H9 (cell line): ENCODE measurements at places on chromosomes 11 and 22. TPM values are rescaled to one million over a fixed set of nuclear protein-coding genes. Genes with fewer than 3 reads are reported as not detected.

Gene OR6A2
- total RNA-seq, result 0.33 and 0.35 TPM in 2 replicates

Gene PLEKHB1
- 34.0 and 37.1 TPM in 2 replicates for total RNA-seq

Gene RPL3
- 2,830 and 2,855 TPM in 2 replicates for total RNA-seq

Gene GDPD4
- not detected in 2 replicates for total RNA-seq

Gene CASP1
- total RNA-seq, result not detected in 2 replicates

Gene EHF
- not detected in 2 replicates for total RNA-seq

Gene KCNE3
- 4.9 and 5.6 TPM in 2 replicates for total RNA-seq

Gene PRCP
- 56.2 and 56.7 TPM in 2 replicates for total RNA-seq

Gene RFPL2
- total RNA-seq, result not detected in 2 replicates

Gene MFNG
- total RNA-seq, result 2.0 and 3.3 TPM in 2 replicates

Gene SCO2
- total RNA-seq, result 3.3 and 3.4 TPM in 2 replicates

Gene ASPHD2
- total RNA-seq, result 7.1 and 8.5 TPM in 2 replicates

DNA sequence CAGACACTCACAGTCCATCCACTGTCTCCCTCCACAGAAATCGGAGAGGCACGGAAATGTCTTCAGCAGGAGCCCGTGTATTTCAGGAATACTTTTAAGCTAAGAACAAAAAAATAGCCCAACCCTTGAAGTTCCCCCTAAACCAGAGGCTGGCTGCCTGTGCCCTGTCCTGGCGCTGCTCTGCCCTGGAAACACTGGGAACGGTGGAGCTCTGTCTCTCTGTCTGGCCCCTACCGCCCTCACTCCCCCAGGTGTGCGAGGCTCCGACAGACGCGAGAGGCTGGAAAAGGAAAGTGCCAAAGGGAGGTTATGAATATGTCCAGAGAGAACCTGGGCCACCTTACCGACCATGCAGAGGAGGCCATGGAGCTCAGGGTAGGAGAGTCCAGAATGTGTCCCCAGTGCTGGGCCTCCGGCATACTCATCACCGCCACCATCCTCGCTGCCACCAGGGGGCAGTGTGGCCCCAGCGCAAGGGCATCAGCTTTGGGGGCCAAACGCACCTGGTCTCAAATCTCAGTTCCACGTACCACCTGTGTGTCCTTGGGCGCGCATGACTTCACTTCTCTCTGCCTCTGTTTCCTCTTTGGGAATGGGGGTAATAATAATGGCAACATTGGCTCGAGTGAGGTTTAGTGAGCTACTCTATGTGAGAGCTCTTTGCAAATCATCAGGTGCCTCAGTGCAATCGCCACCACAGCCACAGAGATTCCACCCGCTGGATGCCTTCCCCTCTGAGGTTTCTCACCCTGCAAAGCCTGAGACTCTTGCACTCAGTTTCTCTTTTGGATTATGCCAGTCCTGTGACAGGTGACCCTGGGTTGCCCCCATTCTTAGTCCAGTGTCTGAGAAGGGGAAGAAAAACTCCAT is 10.4 kb upstream of the SLCO2B1 start:
- DNase-seq, result peak; percentile 85

DNA sequence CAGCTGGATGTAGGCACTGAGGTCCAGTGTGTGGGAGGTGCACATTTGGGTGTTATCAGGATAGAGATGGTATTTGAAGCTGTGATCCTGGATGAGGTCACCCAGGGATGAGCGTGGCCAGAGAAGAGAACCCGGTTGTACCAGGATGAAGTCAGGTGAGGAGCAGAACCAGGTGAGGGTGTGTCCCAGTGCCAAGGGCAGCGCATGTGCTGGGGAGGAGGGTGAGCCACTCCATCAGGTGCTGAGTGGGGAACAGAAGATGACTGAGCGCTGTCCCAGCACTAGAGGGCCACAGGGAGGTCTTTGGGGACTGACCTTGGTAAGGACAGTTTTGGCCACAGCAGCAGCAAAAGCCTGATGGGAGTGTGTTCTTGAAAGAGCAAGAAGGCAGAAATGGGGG is 2.7 kb downstream of the ARL2 start:
- peak; percentile 44 for DNase-seq

- no peak for DNase-seq
These were observed 48.7 kb downstream of the MAML2 start for GRCh38 chr11:96294289-96294688.

- no peak for DNase-seq
These were observed 101.6 kb upstream of the RTL6 start for GRCh38 chr22:44599500-44600140.

DNA sequence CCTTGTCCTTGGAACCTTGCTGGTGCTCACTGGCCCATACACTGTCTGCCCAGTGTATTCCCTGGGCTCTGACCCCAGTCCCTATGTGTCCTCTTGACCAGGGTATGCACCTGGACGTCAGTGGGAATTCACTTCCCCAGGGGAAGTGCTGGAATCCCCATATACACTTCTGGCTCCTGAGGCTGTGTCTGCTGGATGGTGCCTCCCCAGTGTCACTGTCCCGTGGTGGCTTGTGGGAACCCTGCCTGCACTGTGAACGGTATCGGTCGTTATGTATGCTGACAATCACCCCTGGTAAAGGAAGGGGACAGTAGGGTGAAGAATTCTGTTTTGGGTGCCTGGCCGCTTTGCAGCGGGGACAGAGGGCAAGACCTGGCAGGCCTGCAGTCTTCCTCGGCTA is 95.9 kb downstream of the RRM1 start:
- DNase-seq, result no peak

DNA sequence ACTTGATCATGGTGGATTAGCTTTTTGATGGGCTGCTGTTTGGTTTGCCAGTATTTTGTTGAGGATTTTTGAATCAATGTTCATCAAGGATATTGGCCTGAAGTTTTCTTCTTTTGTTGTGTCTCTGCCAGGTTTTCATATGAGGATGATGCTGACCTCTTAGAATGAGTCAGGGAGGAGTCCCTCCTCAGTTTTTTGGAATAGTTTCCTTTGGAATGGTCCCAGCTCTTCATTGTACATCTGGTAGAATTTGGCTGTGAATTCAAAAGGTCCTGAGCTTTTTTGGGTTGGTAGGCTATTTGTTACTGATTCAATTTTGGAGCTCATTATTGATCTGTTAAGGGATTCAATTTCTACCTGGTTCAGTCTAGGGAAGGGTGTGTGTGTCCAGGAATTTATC is 78.1 kb downstream of the CTSC start:
- no peak for DNase-seq

GRCh38 chr22:41237707-41238569 is 2.8 kb downstream of the CHADL start:
- DNase-seq, result peak; percentile 77

DNA sequence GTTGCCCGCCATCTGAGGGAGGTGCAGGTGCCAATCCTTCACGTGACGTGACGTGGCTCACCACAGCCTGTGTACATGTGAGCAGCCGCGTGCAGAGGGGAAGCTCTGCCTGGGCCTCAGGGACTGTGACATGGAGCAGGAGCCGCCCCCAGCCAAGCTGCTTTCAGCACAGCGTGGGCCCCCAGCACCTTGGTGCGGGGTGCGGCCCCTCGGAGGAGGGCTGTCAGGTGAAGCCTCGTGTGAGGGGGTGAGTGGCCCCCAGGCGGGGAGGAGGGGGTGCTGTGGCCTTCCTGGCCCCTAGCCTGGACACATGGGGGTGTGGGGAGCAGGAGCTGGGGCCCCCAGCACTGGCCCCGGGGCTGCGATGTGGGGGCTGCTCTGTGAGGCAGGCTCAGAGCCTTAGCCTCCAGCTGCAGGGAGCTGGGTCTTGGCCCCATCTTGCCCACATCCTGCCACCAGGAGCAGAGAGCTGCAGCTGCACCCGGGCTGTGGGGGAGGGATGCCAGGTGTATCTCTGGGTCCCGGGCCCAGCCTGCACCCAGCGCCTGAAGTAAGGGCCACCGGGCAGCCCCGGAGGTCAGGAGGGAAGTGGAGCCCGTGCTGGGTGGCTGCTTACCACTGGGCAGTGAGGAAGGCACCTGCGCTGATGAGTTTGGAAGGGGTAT is at the start of gene ADORA2A:
ADORA2A (plus strand) TSS at position 100 of the 665 bp plus-strand sequence. CDS start 5,806 bp downstream, outside the sequence.
- no peak for DNase-seq

DNA sequence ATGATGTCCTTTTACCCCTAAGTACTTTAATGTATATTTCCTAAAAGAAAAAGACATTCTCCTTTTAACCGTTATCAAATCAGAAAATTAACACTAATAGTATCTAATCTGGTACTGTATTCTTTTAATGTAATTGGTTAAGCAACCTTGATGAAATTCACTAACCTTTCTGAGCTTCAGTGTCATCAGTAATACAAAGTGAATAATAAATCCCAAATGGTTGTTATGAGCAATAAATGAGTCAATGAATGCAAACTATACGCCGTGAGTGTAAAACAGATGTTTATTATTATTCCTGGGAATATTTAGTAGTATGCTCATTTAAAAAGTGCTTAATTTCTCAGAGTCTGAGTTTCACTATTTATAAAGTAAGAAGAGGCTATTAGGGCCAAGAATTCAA is 21.5 kb downstream of the UEVLD start:
- no peak for DNase-seq

- peak; percentile 11 for DNase-seq
These were observed 23.5 kb upstream of the P2RY6 start for GRCh38 chr11:73248526-73249185.

DNA sequence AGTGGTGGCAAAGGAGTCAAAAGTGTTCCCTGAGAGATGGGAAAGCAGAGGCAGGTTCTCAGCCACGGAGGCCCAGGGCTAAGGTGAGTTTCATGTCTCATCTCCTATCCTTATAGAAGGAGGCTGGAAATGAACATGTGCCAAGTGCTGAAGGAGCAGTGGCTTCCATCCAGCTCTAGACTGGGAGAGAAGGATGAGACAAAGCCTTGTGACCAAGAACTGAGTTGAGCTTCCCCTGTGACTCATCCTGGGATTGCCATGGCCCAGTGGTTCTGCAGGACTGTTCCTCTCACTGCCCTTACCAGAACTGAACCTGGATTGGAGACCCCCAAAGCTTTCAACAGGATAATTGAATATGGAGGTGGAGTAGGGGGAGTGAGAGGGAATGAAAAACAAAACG is 16.7 kb upstream of the OR9Q1 start:
- DNase-seq, result no peak

DNA sequence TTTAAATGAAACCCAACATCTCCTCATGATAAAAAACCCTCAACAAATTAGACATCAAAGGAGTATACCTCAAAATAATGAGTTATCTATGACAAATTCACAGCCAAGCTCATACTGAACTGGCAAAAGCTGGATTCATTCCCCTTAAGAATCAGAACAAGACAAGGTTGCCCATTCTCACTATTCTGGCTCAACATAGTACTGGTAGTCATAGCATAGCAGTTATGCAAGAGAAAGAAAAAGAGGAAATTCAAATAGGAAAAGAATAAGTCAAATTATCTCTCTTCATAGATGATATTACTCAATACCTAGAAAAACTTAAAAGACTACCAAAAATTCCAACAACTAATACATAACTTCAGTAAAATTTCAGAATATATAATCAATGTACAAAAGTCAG is 29.4 kb upstream of the XKR3 start:
- no peak for DNase-seq

DNA sequence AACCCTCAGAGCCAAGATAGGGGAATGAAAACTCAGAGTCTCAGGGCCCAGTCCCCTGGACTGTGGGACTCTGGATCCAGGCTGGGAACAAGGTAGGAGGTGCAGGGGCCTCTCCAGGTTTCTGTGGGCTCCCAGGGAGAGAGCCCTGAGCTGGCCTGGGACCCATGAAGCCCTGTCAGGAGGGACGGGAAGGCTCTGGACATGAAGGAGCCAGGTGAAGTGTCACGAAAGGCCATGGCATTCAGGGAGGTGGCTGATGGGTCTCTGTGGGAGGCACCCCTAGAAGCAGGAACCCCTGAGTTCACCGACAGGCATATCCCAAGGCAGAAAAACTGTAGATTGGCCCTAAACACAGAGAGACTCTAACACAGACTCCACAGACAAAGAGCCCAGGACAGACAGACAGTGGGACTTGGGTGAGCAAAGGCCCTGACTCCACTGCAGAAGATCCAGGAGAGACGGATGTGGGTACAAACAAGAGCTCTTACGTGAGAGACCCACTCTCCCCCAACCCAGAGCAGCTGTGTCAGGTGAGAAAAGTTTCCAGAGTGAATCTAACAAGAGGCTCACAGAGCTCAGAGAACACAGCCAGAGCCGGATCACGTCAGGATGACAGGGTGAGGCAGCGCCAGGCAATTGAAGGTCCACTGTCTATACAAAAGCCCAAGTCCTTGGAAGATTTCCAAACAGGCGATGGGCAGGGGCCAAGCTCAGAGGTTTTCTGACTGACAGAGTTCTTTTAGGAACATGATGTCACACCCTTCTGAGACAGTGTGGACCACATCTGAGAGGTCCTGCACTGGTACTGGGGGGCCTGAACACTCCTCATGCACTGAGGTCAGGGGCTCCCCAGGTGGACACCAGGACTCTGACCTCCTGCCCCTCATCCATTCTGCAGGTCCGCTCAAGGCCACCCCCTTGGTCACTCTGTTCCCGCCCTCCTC is 27.4 kb downstream of the IGLL5 start:
- DNase-seq, result no peak

DNA sequence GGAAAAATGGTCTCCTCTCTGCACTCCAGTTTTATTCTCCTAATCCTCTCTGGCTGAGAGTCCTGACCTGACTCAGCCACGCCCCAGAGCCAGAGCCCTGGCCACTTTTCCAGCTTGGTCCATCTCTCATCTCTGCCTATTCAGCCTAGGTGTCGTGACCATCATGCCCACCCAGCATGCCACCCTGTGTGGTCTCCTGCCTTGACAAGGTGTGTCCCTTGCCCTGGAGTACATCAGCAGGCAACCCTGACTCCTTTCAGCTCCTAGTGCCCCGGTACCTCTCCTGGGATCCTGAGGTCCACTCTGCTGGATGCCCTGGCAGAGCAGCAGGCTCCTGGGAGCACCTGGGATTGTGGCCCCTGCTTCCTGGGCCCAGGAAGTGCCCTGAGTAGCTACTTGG is 52.8 kb downstream of the ZNRF3 start:
- no peak for DNase-seq

DNA sequence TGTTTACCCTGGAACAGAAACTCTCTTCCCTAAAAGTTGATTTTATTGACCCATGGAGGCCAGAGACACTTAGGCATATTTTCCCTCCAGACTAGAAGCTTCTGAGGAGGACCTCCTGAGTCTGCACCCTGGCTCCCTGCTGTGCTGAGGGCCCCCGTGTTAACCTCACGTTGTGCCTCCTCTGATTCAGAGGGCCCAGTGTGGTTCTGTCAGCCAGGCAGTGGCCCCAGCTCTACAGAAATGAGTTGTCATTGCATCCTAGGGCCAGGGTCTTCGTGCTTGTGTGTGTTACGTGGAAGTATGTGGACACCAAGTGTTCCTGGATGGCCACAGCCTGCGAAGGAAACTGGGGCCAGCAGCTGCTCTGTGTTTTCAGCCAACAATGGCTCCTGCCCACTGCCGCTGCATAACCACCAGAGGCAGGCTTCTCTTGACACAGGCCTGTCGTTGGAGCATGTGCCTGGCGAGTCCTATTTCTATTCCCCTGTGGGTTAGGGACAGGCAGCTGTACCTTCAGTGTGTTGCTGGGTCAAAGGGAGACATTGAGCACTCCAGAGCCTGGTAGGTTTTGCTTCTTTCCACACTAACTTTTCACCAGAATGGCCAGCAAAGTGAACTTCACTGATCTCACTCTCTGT is 44.5 kb downstream of the MED15 start:
- no peak for DNase-seq
